Fibroblast of villous mesenchyme (primary cell): ENCODE measurements at places on chromosomes 16 and 17. TPM values are rescaled to one million over a fixed set of nuclear protein-coding genes. Genes with fewer than 3 reads are reported as not detected.

DNA sequence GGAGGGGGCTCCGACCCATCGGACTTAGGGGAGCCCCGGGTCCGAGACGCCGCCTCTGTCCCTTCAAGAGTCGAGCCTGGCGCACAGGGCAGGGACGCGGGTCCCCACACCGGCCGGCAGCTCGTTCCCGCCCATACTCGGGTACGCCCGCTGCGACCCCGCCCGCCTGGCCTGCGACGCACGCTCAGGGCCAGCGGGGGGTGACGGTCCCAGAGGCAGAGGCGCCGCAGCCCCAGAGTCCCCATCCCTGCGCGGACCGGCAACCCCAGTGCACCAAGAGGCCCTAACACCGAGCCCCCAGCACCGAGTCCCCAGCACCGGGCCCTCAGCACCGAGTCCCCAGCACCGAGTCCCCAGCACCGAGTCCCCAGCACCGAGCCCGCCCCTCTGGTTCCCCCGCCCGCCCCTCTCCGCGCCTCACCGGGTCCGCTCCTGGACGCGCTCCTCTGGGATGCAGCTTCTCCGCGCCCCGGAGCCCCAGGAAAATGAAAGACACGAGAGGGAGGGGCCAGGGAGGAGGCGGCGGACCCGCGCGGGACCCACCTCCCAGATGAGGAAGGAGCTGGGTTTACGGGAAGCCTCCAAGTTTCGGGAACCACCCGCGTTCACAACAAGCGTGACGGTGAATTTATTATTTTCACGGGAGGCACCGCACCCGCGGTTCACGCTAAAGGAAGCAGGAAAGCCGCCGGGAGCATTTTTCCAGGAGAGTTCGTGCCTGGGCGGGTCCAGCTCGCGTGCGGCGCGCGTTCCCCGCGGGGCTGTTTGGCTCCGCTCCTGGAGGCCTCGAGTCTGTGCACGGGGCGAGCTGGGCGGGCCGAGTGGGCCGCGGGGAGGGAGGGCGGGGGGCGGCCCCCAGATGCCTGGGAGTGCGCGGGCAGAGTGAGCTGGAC is at the start of gene SECTM1:
Gene SECTM1 (minus strand): TSS at position 488 of the 893 bp plus-strand sequence. CDS start 6,526 bp downstream, outside the sequence.
- DNase-seq: peak; percentile 56

- DNase-seq: no peak
Measured at GRCh38 chr17:41672153-41672552, 16.5 kb upstream of the EIF1 start.

GRCh38 chr17:50053654-50053960 is 2.3 kb upstream of the ITGA3 start:
- DNase-seq: peak; percentile 81

GRCh38 chr16:50469744-50470321 is 78.4 kb upstream of the NKD1 start:
- DNase-seq: no peak

GRCh38 chr17:82947051-82947991 is 107.5 kb upstream of the ZNF750 start:
- DNase-seq: no peak

DNA sequence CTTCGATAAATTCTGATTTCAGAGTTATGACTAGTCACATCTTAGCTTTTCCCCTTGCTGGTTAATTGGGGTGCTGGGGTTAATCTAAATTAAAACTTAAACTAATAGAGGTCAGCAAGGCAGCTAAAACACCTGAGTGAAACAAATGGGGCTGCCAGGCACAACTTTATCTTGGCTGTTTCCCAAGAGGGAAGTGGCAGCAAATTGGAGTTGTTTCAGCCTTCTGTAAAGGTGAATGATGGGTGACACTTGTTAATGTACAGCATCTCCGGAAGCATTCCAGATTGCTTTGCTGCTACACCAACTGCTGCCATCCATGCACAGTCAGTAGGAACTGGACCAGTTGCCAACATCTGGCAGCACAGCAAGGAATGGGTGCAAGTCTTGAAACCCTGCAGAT is 43.9 kb downstream of the AATF start:
- DNase-seq: no peak

DNA sequence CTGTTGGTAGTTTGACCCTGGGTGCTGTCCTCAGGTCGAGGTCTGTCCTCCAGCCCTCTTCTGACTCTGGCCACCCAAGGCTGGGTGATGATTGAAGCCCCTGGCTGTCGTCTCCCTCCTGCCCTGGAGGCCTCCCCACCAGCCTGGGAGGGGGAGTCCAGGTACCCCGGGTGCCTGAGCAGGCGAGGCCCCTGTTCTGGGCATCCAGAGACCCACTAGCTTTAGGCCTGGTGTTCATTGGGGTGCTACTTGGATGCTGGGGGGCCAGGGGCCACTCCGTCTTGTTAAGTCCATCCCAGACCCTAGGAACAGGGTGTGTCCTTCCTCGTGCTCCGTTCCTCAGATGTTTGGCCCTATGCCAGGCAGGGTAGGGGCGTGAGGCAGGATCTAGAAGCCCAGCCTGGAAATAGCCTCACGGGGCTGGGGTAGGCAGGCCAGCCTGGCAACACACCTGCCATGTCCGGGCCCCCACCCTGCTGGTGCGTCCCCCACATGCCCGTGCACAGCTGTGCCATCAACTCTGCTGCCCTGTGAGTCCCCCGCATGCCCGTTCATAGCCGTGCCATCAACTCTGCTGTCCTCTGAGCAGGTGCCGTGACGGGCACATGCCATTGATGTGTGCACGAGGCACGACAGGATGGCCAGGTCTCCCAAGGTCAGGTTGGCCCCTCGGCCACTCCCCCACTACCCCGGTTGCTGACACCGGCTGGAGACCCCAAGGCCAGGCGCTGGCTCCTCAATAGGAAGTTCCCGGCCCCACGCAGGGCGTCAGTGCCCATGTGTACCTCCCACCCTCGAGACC is 36.9 kb downstream of the GINS2 start:
- peak; percentile 39 for DNase-seq

KRTAP17-1 gene
- total RNA-seq: not detected in 2 replicates

DNA sequence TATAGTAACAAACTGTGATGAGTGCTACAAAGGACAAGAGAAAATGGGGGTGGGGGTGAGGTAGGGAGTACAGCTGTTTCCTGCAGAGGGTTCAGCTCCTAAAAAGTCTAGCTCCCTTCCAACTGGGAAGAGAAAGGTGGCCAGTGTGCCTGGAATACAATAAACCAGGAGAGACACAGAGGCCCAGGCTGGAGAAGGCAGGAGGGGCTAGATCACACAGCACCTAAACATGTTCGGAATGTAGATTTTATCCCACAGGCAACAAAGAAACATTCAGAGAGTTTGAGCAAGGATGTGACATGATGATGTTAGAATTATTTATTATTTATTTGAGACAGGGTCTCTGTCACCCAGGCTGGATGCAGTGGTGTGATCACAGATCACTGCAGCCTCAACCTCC is 10.2 kb downstream of the TEX2 start:
- DNase-seq: no peak

DNA sequence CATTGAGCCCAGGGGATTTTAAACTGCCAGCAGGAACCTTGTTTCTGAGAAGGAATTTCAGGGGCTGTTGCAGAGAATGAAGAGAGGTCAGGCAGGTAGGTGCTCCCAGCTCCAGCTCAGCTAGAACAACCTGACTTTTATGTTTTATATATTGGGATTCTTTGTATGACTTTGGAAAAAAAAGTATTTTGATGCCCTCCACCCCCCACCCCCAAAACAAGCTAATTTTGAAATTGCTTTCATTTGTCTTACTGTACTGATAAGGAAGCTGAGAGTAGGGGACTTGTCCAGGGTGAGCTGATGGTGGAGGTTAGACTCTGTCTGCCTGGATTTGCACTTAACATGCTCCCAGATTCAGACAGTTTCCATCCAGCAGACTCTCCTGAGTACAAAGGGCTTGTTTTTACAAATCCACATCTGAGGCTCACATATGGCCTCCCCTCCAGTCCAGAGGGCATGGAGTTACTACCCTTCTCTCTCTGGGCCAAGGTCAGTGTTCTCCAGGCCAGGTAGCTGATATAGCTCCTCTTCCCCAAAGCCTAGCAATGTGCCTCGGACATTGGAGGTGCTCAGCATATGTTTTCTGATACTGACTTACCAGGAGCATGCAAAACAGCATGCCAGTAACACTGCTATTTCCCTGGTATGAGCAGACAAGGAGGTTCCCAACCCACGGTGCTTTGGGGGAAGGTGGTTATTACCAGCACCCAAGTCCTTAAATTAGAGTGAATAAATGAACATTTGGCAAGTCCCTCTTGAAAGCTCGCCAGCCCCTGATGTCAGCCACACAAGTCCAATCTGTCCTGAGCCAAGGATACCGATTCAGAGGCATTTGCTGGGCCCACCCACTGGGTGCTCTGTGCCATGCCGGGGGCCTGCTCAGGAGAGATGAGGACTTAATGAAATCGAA is 11.3 kb downstream of the STX1B start:
- no peak for DNase-seq

GRCh38 chr16:57518520-57518919 is 17.9 kb downstream of the CCDC102A start:
- DNase-seq: no peak

CA5A gene
- not detected in 2 replicates for total RNA-seq

- DNase-seq: peak; percentile 75
Measured at GRCh38 chr17:78852709-78853121, 12.1 kb upstream of the USP36 start.

RNU2-1 gene
- not detected in 2 replicates for total RNA-seq

SLC9A5 gene
- total RNA-seq: 1.9 and 2.2 TPM in 2 replicates

- DNase-seq: no peak
Measured at GRCh38 chr16:30173054-30173453, 10.3 kb upstream of the CORO1A start.

ASIC2 gene
- not detected in 2 replicates for total RNA-seq

DNA sequence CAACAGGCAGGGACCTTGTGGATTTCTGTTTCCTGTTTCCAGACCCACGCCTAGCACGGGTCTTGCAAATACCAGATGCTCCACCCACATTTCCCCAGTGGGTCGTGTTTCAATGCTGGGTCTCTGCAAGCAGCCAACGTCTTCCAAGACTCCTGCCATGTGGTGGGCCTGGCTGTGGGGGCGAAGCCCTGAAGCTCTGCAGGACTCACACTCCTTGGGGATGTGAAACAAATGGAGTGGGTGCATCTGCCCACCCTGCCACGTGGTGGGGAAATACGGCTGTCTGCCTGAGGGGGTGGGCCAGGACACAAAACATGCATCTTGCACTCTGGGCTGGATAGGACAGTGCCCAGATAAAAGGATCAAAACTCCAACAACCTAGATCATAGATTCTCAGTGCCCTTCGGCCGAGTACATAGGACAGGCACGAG is 32.6 kb downstream of the FA2H start:
- peak; percentile 64 for DNase-seq

GRCh38 chr16:89922477-89922883 is 662 bp upstream of the TUBB3 start:
- peak; percentile 92 for DNase-seq

- peak; percentile 21 for DNase-seq
Measured at GRCh38 chr17:29349409-29349808, 40.8 kb upstream of the TAOK1 start.

- peak; percentile 37 for DNase-seq
Measured at GRCh38 chr17:78735832-78736525, 46.1 kb downstream of the CYTH1 start.

KRTAP4-4 gene
- total RNA-seq: not detected in 2 replicates

ST6GALNAC2 gene
- 0.86 and 1.9 TPM in 2 replicates for total RNA-seq

DLG4 gene
- 10.6 and 14.2 TPM in 2 replicates for total RNA-seq

AP1G1 gene
- total RNA-seq: 82.5 and 117 TPM in 2 replicates
